Fibroblast of skin of left biceps (primary cell): ENCODE measurements at places on chromosomes 2 and 18.

- DNase-seq: peak; percentile 36
Measured at GRCh38 chr2:144712550-144712940, 192.6 kb upstream of the ZEB2 start.

DNA sequence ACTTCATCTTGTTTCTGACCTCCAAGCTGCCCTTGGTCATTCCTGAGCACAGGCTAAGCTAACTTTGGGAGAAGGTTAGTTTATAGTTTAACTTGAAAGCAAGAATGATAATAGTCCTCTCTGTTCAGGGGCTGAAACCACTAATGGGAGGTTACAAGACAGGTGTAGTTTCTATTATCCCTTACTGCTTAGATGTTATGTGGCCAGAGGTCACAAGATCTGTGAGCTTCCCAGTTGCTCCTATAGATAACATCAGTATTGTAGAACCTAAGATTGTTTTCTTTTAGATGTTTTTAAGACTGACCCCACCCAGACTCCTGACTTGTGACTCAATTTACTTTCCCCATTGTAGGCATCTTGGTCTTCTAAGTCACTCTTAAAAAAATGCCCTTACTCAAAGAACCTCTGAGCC, 94.8 kb upstream of the LPIN2 start:
- DNase-seq: no peak

- DNase-seq: no peak
Measured at GRCh38 chr18:5998907-5999306, 103.6 kb upstream of the TMEM200C start.

DNA sequence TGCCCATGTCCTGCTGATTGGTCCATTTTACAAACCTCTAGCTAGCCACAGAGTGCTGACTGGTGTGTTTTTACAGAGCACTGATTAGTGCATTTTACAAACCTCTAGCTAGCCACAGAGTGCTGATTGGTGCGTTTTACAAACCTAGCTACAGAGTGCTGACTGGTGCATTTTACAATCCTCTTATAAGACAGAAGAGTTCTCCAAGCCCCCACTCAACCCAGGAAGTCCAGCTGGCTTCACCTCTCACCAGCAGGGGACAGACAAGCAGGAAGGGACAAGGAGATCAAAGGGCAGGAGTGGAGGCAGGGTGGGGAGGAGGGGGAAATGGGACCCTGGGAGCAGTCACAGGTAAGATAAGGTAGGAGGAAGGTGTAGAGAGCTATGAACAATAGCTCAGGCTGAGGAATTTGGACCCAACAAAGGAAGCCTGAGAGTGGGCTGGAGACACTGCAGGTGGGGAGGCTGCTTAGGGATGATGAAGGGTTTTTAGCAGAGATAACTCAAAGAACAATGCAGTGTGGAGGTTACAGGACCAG, 37.1 kb downstream of the SH2D6 start:
- DNase-seq: no peak

DNA sequence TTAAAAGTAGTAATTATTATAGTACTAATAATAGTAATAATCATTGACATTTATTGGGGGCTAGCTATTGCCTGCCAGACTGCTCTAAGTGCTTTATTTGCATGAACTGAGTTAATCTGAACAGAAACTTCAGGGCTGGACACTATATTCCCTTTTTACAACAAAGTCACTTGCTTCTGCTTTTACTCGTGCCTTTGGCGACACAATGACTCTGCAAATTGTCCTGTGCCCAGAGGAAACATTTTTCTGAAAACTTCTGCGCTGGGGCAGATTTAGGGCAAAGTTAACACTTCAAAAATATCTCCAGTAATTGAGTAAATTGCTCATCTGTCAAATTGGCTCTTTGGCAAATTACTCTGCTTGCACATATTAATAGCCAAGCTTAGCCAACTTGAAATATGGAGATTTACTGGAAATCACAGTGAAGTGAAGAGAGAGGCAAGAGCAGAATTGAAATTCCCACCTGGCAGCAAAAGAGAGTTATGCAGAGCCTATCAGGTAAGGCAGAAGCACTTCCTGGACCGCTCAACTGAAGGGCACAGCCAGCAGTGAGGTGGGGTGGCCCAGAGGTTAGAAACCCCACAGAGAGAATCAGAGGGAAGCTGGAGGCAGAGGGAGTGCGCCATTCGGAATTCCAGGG, 36.3 kb downstream of the BMP10 start:
- DNase-seq: no peak

DNA sequence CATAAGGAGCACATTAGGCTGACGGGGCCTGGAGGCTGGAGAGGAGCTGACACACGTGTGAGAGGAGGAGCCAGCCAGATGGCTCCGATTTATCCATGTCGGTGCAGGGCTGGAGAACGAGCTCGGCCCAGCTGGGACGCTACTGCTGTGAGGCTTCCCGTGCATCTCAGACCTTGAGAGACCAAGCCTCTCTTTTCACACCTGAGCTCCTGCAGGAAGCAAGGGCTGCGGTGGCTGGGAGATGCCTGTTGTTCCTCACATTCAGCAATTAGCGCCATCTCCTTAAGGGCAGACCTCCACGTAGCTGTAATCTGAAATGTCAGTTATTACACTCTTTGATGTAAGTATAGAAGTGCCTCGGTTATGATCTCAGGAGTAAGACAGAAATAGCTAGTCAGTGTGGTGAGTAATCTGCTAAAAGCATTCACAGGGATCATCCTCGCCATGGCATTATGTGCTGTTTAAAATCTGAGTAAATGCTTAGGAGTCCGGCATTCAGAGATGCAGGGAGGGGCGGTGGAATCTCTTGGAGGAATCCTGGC, 107.9 kb downstream of the PRKCE start:
- no peak for DNase-seq

- DNase-seq: no peak
Measured at GRCh38 chr2:34991508-34992274, 1363.9 kb upstream of the CRIM1 start.

DNA sequence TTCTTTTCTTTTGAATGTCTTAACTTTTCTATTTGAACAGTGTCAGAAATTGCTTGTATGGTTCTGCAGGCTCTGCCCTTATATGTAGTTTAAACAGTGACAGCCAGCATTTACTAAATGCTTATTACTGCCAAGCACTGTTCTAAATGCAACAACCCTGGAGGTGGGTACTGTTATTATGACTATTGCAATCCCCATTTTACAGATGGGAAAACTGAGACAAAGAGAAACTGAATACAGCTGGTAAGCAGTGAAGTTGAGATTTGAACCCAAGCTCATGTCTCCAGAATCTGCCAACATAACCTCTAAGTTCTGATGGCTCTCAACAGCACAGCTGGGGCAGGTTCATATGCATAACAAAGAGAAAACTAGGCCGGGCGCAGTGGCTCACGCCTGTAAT, 105.7 kb upstream of the GATA6 start:
- no peak for DNase-seq

GRCh38 chr2:135676031-135676430, 65.6 kb upstream of the UBXN4 start:
- DNase-seq: no peak
